ENCODE measurements at places on chromosomes 7 and 10. TPM values are rescaled to one million over a fixed set of nuclear protein-coding genes. Genes with fewer than 3 reads are reported as not detected.

The FFAR4 gene
- not detected for total RNA-seq

The GLI3 gene
- total RNA-seq: 20.2 TPM

The SAMD9L gene
- 30.7 TPM for total RNA-seq

The TAF5 gene
- total RNA-seq: 4.3 TPM

The GPER1 gene
- total RNA-seq: 18.0 TPM
